HEK293T (cell line): ENCODE measurements at places on chromosomes 16 and 17.

DNA sequence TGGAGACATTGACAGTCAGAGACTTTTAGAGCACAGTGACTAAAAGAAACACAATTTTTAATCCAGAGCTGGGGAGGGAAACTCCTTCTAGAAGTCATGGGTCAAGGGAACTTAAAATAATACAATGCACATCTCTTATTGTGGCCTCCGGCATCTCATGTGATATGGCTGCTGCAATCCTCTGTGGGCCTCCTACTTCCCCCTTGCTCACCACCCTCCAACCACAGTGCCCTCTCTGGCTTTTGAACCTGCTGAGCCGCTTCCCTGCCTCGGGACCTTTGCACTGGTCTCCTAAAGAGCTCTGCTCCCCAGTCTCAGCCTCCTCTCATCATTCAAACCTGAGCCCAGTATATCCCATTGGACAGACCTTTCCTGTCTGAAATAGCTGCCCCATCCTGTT is 47.6 kb downstream of the HS3ST2 start:
- DNase-seq, result no peak

GRCh38 chr17:29283496-29283895 is 10.5 kb downstream of the NUFIP2 start:
- no peak for DNase-seq

GRCh38 chr16:85369741-85370528 is 243.2 kb upstream of the GSE1 start:
- peak; percentile 80 for DNase-seq

- no peak for DNase-seq
These were observed 206.5 kb upstream of the GOT2 start for GRCh38 chr16:58940609-58941008.

DNA sequence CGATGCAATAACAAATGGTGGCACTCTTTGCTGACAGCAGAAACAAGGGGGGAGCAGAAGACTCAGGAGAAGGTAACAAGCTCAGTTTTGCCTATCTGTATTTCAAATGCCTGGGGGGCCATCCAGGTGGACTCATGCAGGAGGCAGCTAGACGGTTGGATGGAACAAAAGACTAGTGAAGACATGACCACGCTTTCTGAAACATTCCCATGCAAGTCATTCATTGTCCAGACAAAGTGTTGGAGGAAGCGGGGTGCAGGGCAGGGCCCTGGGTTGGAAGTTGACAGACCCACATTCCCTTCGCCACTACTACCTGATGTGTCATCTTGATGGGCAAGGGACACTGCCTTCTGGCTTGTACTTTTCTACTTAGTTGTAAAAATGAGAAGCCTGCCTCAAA is 29.8 kb upstream of the CRYBA1 start:
- DNase-seq, result no peak

DNA sequence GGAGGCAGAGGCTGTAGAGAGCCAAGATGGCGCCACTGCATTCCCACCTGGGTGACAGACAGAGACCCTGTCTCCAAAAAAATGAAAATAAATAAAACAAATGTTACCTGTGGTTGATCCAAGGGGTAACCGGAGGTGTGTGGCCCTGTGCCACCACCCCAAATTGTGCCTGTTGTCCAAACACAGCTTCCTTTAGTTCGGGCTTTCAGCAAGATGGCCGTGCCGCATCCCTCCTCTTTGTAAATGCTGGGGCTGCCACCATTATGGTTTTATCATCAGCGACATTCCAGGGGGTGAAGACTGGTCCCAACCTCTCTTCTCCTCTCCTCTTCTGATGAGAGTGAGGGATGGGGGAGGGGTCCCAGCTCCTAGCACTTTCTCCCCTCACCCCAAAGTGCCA is at the start of gene C16orf92:
Gene C16orf92 (plus strand): TSS at position 312 of the 400 bp plus-strand sequence. CDS start 143 bp downstream, outside the sequence.
- DNase-seq, result no peak

- no peak for DNase-seq
These were observed 5.5 kb downstream of the ZNF688 start for GRCh38 chr16:30565984-30566383.

GRCh38 chr17:80599546-80600305 is 55.1 kb downstream of the RPTOR start:
- no peak for DNase-seq

DNA sequence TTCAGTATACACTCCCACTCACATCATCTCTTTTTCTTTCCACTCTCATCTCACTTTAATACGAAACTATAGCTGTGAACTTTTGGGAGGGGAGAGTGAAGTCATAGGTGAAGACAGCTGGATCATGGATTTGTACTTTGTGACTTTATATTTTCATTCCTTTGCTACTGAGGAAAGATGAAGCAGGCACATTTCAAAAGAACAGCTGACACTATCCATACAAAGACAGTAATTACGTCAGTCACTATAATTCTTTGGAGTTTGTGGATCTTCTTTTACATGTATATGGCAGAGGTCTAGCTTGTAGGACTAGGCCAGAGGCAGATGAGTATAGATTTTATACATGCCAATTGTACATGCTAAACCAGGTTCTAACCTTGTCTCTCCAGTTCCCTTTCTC is 346.3 kb downstream of the BCAS3 start:
- no peak for DNase-seq

- DNase-seq, result no peak
These were observed 99.1 kb downstream of the CPPED1 start for GRCh38 chr16:12704492-12705111.

DNA sequence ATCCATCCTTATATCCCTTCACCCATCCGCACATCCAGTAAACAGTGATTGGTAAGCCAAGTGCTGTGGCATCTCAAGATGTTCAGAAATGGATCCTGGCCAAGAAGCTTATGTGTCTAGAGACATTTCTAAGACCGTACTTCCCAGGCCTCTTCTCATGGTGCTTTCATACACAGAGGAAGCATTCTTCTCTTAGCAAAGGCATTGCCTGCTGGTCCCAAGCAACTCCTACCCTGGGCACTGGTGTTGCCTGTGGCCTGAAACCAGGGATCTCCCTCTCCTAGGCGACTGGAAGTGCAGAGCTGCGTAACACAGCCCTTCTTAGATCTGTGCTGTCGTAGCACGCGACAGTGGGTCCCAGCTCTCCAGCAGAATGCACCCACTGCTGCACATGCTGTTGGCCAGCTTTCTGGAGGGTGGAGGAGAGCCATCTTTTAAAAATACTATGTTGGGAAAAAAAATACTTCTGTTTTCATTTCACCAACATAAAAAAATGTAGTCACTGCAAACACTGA is 182.9 kb downstream of the CCDC182 start:
- no peak for DNase-seq

- peak; percentile 70 for DNase-seq
These were observed at the start of gene SLC46A1 for GRCh38 chr17:28405632-28406472. TSS of gene SLC46A1 (minus strand) at chr17:28406212. CDS start at chr17:28406114, 98 bp downstream.

DNA sequence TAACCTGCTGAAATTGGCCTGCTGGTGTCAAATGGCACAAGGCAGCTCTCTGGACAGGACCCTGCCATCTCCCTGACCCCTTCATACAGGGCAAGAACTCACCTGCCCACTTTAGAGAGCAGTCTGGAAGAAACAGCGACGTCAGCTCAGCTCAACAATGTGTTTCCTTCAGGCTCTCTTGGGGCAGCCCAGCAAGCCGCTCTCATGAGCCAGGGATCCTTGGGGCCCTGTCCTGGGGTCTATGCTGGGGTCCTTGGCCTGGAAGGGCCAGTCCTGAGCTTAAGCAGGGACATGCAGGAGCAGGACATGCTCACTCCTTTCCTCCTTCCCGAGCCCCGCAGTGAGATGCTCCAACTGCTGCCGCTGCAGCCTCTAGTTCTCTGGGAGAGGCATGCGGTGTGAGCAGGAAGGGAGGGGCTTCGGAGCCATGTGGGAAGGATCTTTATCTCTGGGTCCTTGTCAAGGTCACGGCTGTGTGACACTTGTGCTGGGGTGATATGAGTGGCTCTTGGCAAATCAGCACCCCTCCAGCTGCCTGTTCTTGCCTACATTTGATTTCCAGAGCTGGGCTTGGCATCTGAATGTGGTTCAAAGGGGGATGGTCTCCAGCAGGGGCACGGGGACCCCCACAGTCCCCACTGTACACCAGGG is 3.4 kb downstream of the C1QTNF1 start:
- no peak for DNase-seq

GRCh38 chr16:54136276-54136625 is 150.3 kb downstream of the IRX3 start:
- no peak for DNase-seq

GRCh38 chr16:88785106-88785924 is at the start of gene PIEZO1:
TSS of gene PIEZO1 (minus strand) at chr16:88785220. CDS start at chr16:88784964, 256 bp downstream.
- peak; percentile 69 for DNase-seq

- DNase-seq, result no peak
These were observed 116.6 kb upstream of the C17orf78 start for GRCh38 chr17:37259030-37259735.

- DNase-seq, result no peak
These were observed 422 bp downstream of the CD300LF start for GRCh38 chr17:74712301-74712700.

- DNase-seq, result no peak
These were observed 214.9 kb downstream of the STX8 start for GRCh38 chr17:9360677-9361081.

DNA sequence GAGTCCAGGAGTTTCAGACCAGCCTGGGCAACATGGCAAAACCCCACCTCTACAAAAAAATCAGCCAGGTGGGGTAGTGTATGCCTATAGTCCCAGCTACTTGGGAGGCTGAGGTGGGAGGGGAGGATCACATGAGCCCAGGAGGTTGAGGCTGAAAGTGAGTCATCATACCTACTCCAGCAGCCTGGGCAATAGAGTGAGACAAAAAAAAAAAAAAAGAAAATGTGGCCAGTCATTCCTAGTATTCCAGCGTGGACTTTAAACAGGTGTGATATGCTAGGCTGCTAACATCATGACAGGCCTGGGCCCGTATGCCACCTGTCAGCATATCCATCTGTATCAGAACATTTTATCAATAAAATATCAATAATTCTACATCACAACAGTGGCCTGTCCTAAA is 143.3 kb downstream of the AATF start:
- DNase-seq, result no peak

DNA sequence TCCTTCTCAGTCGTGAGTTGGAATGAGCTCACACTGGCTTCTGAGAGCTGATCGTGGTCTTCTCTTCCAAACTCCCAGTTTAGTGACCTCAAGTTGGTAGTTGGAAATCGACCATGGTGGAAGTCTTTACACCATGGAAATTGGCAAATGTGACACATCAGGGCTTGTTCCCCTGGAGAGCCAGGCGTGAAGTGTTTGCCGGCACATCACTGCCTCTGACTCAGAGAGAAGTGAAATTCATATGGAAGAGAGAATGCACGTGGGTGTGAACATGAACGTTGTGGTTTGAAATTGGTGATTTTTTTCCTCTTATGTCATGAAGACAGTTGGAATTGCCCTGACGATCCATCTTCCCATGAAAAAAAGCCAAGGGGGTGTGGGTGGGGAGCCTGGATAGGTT is 47.4 kb downstream of the AXIN2 start:
- no peak for DNase-seq

- no peak for DNase-seq
These were observed 24.5 kb downstream of the NCOR1 start for GRCh38 chr17:16190703-16191360.
